ENCODE measurements at places on chromosomes 4 and X. TPM values are rescaled to one million over a fixed set of nuclear protein-coding genes. Genes with fewer than 3 reads are reported as not detected.

The TMPRSS11A gene
- total RNA-seq = 0.81 TPM

The IL2RG gene
- 5.2 TPM for total RNA-seq

The DIAPH2 gene
- 17.7 TPM for total RNA-seq

The SMIM20 gene
- 28.0 TPM for total RNA-seq

DNA sequence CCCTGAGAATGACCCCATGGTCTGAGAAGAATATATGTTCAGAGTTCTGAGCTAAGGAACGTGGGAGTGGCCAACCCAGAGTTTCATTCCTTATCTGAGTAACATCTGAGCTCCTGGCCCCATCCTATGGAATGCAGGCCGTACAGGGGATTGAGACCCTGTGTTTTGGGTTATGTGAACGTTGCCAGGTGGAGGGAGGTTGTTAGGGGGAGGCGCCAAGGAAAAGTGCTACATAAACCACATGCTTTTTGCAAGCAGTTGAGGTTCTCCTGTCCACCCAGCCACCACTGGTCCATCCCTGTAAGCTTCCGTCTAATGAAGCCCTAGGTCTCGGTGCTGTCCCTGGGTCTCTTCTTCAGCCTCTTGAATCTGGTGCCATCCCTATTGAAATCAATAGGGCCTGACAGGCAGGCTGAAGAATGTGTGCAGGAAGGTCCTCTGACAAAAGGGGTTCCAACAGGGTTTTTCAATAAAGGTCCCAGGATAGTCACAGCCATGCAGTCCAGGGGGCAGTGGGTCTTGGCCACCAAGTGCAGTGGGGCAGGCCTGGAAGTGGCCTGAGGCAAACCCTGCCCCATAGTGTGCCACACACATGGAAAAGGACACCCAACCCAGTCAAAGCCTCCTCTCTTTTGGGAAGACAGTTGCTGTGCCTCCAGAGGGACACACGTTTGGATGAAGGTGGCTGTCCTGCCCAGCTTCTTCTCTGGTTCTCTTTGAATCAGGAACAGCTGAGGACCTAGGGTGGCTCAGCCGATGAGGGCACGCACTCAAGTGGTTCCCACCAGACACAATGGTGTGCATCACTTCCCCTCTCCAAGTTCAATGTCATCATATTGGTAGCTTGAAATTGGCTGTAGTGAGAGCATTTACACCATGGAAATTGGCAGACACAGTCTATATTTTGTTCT, 53.5 kb downstream of the HTRA3 start:
- no peaks in the 10 kb centered on the region for H3K36me3 ChIP-seq
- no peak overlapping the region for H3K4me3 ChIP-seq
- H3K27me3 ChIP-seq = no peaks in the 10 kb centered on the region
- peak; percentile 44 for DNase-seq
- H3K27ac ChIP-seq = no peak overlapping the region

- H3K27ac ChIP-seq = no peak overlapping the region
- peaks cover 4% of the 10 kb centered on the region for H3K36me3 ChIP-seq
- peaks cover 5% of the 10 kb centered on the region for H3K4me1 ChIP-seq
- DNase-seq = no peak
- H3K4me3 ChIP-seq = no peak overlapping the region
- peaks cover 2% of the 10 kb centered on the region for H3K27me3 ChIP-seq
Observed at GRCh38 chr4:71303287-71303686, 35.5 kb upstream of the SLC4A4 start.

DNA sequence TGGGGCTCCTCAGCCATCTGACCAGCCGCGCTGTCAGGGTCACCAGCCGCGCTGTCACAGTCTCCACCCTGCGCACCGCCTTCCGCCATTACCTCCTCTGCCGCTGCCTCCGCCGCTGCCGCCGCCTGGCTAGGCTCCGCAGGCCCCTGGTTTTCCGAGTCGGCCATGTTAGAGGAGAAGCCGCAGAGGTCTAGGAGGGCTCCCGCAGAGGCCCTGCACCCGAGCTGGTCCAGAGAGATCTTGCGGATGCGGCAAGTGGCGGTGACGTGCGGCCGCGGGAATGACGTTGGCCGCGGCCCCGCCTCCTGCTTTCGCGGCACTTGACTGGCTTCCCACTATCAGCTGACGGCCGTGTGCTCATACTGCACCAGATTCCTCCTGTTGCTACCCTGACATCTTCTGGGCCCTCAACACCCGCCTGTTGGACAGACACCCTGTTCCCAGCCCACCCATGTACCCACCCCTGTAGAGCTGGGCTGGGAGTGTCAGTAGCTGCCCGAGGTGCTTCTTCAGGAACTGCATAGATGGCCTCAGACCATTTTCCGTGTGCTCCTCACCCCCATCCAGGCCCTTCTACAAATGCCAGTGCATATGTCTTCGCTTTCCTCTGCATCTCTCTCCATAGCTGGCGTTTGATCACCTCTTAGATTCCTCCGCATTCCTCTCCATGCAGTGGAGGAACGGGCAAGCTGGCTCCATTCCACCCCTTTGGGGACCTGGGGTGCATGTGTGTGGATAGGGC, at the start of gene NAP1L5:
NAP1L5 (minus strand) TSS at position 242 of the 742 bp plus-strand sequence; CDS start at position 167, 75 bp downstream.
- no peaks in the 10 kb centered on the region for H3K27me3 ChIP-seq
- H3K27ac ChIP-seq = peak within 1 kb of the TSS; percentile 83
- peaks cover 4% of the 10 kb centered on the region for H3K36me3 ChIP-seq
- peak within 1 kb of the TSS; percentile 88 for H3K4me3 ChIP-seq
- H3K4me1 ChIP-seq = peaks cover 5% of the 10 kb centered on the region
- DNase-seq = no peak

DNA sequence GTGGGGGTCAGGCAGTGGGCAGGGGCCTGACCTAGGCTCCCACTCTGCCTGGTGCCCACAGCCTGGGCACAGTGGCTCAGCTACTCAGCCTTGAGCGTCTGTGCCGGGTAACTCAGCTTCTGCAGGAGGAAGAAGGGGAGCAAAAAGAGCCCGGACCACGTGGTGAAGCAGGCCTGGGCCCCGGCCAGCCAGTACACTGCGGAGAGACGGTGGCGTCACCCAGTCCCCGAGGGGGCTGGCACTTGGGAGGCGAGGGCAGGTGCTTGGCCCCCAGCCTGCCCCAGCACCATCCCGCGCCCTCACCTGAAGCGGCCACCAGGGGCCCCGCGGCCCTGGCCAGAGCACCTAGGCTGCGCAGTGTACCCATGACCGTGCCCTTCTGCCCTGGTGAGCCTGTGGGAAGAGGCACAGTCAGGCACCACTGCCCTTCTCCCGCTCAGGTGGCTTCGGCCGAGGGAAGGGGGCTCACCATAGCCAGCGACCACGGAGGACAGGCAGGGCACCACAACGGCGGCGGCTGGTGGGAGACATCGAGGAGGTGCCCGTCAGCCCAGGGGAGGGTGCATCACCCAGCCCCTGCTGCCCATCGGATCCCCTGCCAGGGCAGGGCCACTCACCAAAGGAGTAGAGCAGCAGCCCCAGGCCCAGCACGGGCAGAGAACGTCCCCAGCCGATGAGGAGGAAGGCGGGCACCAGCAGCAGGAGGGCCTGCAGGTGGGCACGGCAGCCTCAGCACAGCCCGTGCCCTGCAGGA, 32.3 kb downstream of the NOP14 start:
- H3K36me3 ChIP-seq = peaks cover 12% of the 10 kb centered on the region
- H3K27me3 ChIP-seq = no peaks in the 10 kb centered on the region
- H3K27ac ChIP-seq = no peak overlapping the region
- H3K4me3 ChIP-seq = no peak overlapping the region
- H3K4me1 ChIP-seq = peaks cover 9% of the 10 kb centered on the region
- DNase-seq = no peak

Measured in type B pancreatic cell (in vitro differentiated cells).